Progenitor cell of endocrine pancreas (in vitro differentiated cells): ENCODE measurements at places on chromosomes 7 and 10. TPM values are rescaled to one million over a fixed set of nuclear protein-coding genes. Genes with fewer than 3 reads are reported as not detected.

Gene NAMPT
- total RNA-seq: 35.2 and 44.6 TPM in 2 replicates

Gene SLC26A3
- 2.0 and 2.8 TPM in 2 replicates for total RNA-seq

- no peak overlapping the region for H3K27ac ChIP-seq
- no peaks in the 10 kb centered on the region for H3K4me1 ChIP-seq
- no peaks in the 10 kb centered on the region for H3K27me3 ChIP-seq
- no peaks in the 10 kb centered on the region for H3K36me3 ChIP-seq
- DNase-seq: no peak
These were observed 37.7 kb downstream of the CDK6 start for GRCh38 chr7:92798517-92799249.

DNA sequence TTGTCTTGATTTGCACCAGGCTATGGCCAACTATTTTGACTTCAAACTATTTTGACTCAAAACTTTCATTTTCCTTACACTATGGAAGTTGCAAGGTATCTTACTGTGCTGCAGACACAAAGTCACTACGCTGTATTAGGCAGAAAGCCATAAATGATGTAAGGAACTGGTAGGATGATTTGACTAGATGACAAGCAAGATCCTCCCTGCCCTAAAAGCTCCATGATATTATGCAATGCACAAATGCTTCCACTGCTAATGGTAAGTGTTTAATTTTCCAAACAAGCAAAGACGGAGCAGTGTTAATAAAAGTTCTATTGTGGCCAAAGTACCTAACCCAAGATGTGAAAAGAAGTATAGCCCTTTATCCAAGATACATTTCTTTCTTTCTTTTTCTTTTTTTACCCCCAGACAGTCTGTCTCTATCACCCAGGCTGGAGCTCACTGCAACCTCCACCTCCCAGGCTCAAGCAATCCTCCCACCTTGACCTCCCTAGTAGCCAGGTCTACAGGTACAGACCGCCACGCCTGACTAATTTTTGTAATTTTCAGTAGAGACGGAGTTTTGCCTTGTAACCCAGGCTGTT is 98.2 kb downstream of the ANK3 start:
- no peak overlapping the region for H3K4me3 ChIP-seq
- H3K27ac ChIP-seq: no peak overlapping the region
- H3K27me3 ChIP-seq: peaks cover 5% of the 10 kb centered on the region
- no peak for DNase-seq
- no peaks in the 10 kb centered on the region for H3K36me3 ChIP-seq
- peaks cover 17% of the 10 kb centered on the region for H3K4me1 ChIP-seq

GRCh38 chr10:67788028-67788886 is 49.7 kb downstream of the DNAJC12 start:
- H3K27ac ChIP-seq: no peak overlapping the region
- no peaks in the 10 kb centered on the region for H3K36me3 ChIP-seq
- peaks cover 4% of the 10 kb centered on the region for H3K27me3 ChIP-seq
- no peak overlapping the region for H3K4me3 ChIP-seq

GRCh38 chr10:132981173-132981555 is 38.8 kb upstream of the CFAP46 start:
- H3K27me3 ChIP-seq: peaks cover 34% of the 10 kb centered on the region
- no peaks in the 10 kb centered on the region for H3K4me1 ChIP-seq
- no peak overlapping the region for H3K4me3 ChIP-seq
- no peak overlapping the region for H3K27ac ChIP-seq
- no peak for DNase-seq

GRCh38 chr10:5587151-5588079 is 62.7 kb downstream of the CALML3 start:
- peaks cover 42% of the 10 kb centered on the region for H3K4me1 ChIP-seq
- H3K27me3 ChIP-seq: peaks cover 3% of the 10 kb centered on the region
- no peaks in the 10 kb centered on the region for H3K36me3 ChIP-seq

GRCh38 chr7:69130396-69130795 is 467.9 kb upstream of the AUTS2 start:
- H3K27me3 ChIP-seq: peaks cover 34% of the 10 kb centered on the region
- H3K4me1 ChIP-seq: no peaks in the 10 kb centered on the region
- H3K4me3 ChIP-seq: no peak overlapping the region
- no peak for DNase-seq
- H3K27ac ChIP-seq: no peak overlapping the region

- peaks cover 13% of the 10 kb centered on the region for H3K4me1 ChIP-seq
- H3K4me3 ChIP-seq: peak overlapping the region; percentile 85
- H3K27ac ChIP-seq: no peak overlapping the region
- peaks cover 63% of the 10 kb centered on the region for H3K27me3 ChIP-seq
These were observed 2.3 kb downstream of the DOCK1 start for GRCh38 chr10:126907423-126907970.

DNA sequence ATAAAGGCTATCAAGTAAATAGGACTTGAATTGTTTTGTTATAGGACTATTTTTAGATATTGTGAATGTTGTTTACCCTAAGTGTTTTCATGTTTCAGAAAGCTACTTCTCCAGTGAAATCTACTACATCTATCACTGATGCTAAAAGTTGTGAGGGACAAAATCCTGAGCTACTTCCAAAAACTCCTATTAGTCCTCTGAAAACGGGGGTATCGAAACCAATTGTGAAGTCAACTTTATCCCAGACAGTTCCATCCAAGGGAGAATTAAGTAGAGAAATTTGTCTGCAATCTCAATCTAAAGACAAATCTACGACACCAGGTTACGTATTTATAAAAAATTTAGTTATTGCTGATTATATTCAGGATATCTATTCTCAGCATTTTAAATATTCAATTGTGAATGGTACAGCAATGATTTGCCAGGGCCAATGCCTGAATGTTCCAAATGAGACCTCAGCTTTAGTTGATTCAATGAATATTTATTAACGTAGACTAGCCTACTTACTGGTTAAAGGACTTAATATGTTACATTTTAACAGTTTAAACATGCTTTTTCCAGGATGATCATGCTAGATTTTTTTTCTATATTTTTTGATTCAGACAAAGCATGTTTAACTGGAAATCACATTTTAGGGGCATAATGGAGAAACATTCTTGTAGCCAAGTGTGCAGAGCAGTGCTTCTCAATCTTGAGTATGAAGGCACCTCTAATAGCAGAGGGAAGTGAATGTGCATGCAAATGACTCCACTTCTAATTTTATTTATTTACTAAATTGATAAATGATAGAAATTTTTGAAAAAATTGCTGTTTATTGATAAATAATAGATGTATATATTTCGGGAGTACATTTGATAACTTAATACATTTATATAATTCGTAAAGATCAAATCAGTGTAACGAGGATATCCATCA is 18.2 kb downstream of the ANLN start:
- no peaks in the 10 kb centered on the region for H3K4me1 ChIP-seq
- DNase-seq: no peak
- no peaks in the 10 kb centered on the region for H3K27me3 ChIP-seq
- no peak overlapping the region for H3K27ac ChIP-seq
